Dermis microvascular lymphatic vessel endothelial cell (primary cell): ENCODE measurements at places on chromosomes 7 and 10.

DNA sequence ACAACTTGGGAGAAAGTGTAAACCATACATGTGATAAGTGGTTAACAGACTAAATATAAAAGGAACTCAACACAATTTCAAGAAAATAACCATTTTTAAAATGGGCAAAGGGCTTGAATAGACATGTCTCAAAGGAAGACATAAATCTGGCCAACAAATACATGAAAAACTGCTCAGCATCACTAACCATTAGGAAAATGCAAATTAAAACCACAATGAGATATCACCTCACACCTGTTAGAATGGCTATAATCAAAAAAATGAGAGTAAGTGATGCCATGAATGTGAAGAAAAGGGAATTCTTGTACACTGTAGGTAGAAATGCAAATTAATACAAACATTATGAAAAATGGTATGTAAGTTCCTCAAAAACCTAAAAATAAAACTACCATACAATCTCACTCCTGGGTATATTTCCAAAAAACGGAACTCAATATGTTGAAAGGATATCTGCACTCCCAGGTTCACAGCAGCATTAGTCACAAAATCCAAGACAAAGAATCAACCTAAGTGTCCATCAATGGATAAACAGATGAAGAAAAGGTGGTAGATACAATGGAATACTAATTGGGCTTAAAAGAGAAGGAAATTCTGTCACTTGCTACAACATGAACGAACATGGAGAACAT is 5.6 kb downstream of the SNX13 start:
- DNase-seq: no peak

- peak; percentile 17 for DNase-seq
Observed at GRCh38 chr7:37901236-37901827, 15.3 kb downstream of the SFRP4 start.

GRCh38 chr10:124172181-124172916 is 79.0 kb upstream of the CHST15 start:
- no peak for DNase-seq

DNA sequence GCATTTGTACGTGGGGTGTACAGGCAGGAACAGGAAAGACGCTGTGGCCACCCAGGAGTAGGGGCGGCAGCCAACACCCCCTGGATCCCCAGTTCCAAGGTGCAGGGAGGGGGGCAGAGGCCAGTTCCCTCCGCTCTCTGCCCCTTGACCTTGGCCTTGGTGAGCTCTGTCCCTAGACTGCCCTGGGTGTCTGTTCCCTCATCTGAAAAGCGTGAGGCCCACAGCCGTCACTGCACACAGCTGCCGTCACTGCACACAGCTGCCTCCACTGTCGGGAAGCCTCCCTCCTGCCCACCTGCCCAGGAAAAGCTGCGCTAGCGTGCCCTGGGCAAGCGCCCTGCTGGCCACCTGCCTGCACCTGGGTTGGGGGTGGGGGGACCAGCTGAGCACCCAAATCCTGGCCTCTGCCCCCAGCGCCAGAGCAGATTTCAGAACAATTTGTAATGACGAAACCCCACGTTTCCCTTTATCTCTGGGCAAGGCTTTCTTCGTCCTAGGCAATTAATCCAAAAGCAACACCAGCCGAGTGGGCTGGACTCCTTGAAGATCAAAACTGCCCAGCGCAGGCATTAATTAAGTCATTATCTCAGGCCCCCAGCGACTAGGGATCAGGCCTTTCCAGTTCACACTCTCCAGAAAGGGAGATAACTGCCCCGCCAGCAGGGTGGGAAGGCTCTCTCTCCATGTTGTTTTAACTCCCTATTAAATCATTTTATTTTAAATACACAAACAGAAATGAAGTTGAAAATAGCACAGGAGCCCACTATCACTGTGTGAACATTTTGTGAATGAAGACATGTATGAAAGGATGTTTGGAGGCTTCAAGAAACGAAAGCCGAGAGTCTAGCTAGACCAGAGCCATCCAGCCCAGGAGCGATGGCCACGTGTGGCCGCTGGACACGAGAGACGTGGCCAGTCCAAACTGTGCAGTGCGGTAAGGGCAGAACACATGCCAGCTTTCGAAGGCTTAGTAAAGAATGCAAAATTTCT is 4.0 kb upstream of the PDGFA start:
- DNase-seq: no peak

GRCh38 chr10:58264780-58265179 is 2.9 kb downstream of the IPMK start:
- no peak for DNase-seq

DNA sequence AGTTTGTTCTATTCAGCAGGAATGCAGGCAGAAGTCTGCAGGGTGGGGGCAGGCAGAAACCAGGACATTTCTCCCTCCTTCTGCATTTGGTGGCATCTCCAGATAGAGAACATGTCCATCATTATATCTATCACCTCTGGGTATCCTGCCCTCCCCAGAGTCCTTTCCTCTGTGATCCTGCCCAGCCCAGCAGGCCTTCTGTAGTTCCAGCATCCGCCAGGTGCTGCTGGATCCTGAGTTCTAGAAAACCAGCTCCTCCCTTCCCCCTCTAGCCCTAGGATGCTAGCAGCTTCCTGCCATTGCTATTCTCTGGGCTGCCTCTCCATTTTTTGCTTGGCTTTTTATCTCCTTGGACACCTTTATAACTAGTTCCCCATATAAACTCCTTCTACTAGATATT is 180.3 kb downstream of the KCNMA1 start:
- DNase-seq: no peak

DNA sequence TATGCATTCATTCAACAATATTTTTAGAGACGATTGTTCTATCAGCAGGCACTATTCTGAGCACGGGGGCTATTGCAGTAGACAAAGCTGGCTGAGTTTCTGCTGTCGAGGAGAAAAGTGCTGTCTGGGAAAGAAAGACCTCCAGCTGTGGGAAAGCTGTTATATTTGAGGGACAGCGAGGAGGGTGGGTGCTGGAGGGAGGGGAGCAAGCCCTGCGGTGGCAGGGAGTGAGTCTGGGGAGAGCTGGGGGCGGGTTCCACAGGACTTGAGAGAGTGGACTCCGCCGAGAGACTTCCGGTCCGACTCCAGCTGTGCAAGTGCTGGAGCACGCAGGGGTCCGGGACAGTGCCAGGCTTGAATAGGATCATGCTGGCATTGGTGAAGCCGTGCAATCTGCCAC is 602.1 kb upstream of the FOXK1 start:
- DNase-seq: no peak
